Stimulated activated naive CD8-positive, alpha-beta T cell treated with anti-CD3 and anti-CD28 coated beads, Interleukin-15, Interleukin-2, amounts not matched to agents 100 U/mL and 50 U/mL, for 24 hours (primary cell): ENCODE measurements at places on chromosomes 6 and 20.

DNA sequence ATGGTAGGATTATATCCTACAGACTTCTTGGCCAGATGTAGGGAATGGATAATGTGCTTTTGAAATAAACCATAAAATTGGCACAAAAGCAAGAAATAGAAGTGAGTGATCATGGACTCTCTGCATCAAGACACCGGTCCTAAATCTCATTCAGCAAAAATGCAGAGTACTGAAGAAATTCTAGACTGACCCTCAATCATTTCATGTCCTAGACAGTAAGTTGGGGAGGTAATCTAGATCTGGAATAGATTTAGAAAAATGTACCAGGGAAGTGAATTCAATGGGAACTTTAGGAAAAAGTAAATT is 69.7 kb upstream of the ADTRP start:
- DNase-seq = no peak

DNA sequence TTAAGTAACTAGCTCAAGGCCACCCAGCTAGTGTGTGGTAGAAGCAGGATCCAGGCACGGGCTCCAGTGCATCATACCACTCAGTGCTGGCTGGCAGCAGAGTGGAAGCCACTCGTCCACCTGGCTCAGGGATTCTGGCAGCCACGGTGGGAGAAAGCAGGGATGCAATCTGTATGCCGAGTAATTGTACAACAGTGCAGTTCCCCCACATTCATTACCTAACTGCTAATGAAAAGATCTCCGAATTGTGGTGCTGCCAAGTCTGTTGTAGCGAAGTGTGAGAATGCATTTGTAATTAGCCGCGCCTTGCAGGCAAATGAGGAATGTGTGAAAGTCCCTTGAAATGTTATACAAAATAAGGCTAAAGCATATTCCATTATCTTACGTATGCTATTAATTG is 29.0 kb downstream of the KCNG1 start:
- DNase-seq = no peak

DNA sequence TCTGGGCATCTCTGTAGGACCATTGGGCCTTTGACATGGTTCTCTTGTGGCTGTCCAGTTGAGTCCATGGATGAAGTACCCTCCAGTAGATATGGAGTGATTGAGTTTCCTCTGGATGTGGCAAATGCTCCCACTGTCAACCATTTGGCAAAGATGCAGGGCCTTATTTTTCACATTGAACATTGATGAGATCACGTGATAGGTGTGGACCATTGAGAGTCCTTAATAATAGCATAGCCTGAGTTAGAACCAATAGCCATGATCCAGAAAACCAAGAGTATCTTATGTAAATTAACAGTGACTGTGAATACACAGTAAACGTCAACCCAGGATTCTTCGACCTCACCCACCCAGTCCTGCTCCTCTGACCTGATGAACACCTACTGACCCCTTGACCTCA is 3.0 kb upstream of the PERP start:
- DNase-seq = no peak

GRCh38 chr6:146560607-146561006 is 17.0 kb downstream of the RAB32 start:
- no peak for DNase-seq

- DNase-seq = no peak
These were observed 44.0 kb upstream of the SLC22A16 start for GRCh38 chr6:110520209-110520965.

DNA sequence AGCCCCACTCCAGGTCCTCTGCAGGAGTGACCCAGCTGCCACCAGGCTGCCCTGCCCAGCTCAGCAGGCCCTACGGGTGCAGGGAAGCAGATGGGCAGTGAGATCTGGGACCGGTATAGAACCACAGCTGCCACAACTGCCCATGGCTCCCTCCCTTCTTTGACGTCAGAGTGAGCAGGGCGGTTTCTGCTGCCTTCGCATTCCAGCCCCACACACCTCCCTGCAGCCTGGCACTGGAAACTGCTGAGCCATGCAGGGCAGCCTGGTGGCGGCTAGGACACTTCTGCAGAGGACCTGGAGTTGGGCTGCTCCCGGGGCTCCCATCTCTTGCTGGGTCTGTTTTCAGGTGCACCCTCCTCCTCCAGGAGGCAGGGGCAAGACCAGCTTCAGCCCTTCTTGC is 101.6 kb upstream of the CD93 start:
- no peak for DNase-seq

DNA sequence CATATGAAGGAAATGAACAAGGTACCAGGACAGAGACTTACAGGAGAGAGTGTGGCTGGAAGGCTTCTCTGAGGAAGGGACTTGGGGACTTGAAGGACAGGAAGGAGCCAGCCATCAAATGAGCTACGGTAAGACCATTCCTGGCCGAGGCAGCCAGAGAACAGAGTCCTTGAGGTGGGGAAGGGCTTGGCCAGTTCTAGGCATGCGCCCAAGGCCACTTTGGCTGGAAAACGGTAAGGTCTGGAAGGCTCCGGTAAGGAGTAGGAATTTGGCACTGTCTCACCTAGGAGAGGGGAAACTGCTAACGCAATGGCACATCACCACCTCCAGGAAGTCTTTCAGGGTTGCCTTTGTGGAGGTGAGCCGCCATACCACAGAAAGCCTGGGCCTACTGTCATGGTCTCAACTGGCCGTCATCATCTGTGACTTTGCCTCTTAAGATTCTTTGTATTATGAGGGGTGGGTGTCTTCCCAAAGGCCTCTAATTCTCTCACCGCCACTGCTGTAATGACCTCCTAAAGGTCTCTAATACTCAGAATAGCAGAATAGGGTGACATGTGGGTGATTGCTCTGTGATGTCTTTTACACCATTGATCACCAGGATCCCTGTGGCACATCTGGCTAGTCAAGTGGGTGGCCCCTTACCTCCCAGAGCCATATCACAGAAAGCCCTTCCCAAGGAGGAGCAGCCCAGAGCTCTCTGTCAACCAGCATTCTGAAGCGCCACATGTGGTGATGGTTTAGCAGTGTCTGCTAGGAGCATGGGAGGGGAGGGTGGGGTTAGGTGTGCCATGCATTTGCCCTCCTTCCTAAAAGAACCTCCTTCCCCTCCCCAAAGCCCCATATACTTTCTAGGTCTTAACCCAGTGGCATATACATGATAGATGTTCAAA is 17.7 kb upstream of the STX16 start:
- DNase-seq = no peak

DNA sequence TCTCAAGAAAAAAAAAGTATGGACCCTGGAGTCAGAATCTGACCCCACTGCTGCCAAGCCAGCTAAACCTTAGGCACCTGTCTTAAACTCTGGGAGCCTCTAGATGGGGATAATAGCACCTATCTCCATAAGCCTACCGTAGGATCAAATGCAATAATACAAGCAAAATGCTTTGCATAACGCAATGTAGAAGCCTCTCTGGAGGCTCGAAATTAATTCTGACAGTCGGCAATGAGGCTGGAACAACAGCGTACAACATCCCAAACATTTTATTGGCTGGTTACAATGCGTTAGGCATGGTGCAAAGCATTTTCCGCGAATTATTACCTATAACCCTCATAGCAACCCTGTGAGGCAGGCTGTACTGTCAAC is 521 bp downstream of the CDK5RAP1 start:
- DNase-seq = no peak

GRCh38 chr6:161261816-161262215 is 12.0 kb downstream of the AGPAT4 start:
- no peak for DNase-seq

DNA sequence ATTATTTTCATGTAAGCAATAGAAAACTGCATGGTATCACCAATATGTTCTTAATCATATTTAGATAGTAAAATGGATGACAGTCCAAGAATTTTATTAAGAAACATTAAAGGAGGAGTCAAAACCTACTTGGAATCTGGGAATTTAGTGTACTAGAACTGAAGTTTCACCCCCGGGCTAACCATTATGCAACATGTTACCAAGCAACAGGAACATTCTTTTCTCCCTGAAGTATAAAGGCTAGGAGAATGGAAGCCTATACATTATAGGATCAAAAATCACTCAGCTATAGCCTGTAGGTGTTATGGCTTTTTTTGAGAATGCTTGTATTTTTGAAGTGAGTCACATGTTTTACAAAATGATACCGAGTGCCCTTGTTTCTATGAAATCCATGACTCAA is 538.3 kb downstream of the GRIK2 start:
- DNase-seq = no peak

- DNase-seq = peak; percentile 67
These were observed 481 bp downstream of the SERPINB6 start for GRCh38 chr6:2970753-2971419.

- no peak for DNase-seq
These were observed 8.9 kb downstream of the SLC22A2 start for GRCh38 chr6:160249671-160250070.

DNA sequence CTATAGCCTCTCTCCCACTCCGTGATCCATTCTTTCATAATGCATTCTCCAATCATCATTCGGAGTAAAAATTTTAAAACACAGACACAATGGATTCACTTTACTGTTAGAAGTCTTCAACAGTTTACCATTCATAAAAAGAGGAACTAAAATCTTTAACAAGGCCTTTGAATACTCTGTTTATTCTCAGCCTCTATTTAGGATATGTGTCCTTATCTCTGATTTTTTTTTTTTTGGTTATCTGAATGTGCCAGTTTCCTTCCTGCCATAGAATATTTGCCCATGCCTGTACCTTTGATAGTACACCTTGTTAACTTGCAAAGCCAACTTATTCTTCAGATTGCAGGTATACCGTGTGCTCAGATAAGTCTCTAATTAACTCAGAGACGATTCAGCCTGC is 11.1 kb downstream of the CRISP1 start:
- no peak for DNase-seq

GRCh38 chr6:144140867-144141266 is 9.4 kb upstream of the STX11 start:
- DNase-seq = no peak
